Breast epithelium (tissue), 4 donors: ENCODE measurements at places on chromosomes 3 and 15. TPM values are rescaled to one million over a fixed set of nuclear protein-coding genes. Genes with fewer than 3 reads are reported as not detected.

The AGBL1 gene
- total RNA-seq = not detected

The SHC4 gene
- 1.3 TPM for total RNA-seq

DNA sequence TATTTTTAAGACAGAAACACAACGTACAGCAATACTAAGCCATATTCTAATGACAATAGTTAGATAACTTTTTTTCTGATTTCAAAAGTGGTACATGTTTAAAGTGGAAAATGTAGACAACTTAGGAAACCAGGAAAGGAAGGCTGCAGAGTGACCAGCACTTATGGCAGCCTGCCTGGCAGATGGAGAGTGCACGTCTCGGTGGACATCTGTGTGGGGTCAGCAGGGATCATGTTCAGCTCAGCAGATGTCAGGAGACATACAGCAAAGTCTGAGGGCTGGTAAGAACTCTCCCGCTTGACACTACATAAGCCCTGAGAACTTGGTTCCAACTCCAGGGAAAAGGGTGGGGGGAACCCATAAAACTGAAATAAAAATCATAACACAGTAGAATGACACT, 128.6 kb upstream of the ADPGK start:
- no peak for DNase-seq

DNA sequence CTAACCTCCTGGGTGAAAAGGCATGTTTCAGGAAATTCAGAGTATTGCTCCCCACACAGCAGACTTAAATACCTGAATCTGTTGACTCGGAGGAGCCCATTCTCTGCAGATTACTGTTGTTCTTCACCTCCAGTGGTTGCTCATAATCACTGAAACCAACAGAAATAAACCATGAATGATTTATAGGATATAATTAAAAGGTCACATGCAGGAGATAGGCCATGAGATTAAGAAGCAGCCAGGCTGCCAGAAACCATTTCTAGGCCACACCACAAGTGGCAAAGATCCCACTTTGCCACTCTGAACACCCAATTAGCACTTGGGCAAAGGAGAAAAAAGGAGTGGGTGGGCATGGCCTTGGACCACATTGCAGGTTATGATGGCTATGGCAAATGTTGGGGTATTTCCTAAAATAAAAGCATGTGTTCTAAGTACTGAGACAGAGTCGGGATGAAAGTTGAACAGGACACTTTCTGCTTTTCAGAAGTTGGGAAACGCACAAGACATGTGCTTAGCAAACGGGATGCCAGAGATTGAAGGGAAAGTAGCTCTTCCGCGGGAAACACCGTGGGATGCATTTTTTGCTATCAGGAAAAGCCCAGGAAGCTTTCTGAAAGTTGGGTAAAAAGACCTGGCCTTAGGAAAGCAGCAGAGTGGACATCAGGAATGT, 1.5 kb downstream of the CDC25A start:
- DNase-seq = no peak

DNA sequence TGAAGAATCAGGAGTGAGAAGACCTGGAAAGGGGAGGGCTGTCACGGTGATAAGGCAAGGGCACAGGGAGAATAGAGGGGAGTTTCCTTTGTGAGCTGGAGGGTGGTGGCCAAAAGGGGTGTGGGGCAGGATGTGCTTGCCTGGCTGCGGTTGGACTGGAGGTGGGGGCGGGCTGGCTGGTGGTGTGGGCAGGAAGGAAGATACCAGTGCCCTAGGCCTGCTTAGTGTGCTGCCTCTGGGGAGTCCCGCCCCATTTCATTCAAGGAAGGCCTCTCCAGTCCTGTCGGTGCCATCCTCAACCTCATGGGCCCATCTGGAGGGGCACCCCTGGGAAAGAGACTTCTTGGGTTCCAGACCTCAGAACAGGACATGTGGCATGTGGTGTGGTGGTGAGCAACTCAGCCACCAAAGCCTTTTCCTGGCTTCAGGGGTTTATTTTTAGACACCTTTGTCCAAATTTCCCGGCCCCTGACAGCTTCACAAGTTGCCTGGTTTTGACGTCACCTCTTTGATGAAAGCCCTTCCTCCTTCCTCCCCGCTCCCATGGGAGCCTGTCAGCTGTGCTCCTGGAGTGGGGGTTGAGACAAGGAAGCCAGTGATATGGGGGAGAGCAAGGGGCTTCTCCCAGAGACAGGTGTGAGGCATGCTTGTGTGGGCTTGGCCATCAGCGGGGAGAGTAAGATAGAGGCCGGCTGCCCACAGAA, 15.6 kb downstream of the TEX264 start:
- no peak for DNase-seq

DNA sequence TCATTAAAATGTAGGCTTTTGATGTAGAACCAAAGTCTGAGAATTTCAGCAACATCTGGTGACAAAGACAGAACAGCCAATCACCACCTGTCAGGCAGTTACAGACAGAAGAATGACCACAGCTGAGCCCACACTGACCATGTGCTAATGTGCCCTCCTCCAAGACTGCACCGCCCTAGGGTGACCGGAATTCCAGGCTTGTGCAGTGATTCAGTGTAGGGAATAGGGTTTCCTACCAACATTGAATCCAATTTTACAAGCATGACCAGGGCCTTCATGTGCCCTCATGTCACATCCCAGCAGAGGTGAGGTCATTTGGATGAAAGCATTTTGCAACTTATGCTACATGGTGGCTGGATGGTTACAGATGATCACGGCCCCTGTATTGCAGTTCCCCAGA, 412.5 kb downstream of the SOX2 start:
- no peak for DNase-seq

GRCh38 chr15:59741274-59741906, 52.3 kb upstream of the BNIP2 start:
- DNase-seq = no peak

DNA sequence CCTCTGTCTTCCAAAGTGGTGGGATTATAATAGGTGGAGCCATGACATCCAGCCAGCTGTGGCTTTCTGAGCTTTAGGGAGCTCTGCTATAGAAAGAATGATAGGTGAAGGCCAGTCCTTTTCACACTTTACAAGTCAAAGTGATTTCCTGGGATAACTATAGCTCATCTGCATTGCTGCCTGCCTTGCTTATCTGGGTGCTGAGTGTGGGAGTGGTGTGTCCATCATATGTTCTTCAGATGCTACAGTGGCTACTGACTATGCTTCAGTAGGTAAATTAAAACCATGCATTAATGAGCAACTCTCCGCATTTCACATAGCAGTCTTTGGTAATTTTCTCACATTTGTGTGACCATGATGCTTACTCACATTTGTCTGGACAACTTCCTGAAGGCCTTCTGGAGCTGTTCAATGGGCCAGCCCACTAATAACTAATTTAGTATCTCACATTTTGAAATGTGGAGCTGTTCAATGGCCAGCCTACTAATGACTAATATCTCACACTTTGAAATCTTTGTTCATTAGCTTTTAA, 23.4 kb downstream of the RHOA start:
- no peak for DNase-seq

DNA sequence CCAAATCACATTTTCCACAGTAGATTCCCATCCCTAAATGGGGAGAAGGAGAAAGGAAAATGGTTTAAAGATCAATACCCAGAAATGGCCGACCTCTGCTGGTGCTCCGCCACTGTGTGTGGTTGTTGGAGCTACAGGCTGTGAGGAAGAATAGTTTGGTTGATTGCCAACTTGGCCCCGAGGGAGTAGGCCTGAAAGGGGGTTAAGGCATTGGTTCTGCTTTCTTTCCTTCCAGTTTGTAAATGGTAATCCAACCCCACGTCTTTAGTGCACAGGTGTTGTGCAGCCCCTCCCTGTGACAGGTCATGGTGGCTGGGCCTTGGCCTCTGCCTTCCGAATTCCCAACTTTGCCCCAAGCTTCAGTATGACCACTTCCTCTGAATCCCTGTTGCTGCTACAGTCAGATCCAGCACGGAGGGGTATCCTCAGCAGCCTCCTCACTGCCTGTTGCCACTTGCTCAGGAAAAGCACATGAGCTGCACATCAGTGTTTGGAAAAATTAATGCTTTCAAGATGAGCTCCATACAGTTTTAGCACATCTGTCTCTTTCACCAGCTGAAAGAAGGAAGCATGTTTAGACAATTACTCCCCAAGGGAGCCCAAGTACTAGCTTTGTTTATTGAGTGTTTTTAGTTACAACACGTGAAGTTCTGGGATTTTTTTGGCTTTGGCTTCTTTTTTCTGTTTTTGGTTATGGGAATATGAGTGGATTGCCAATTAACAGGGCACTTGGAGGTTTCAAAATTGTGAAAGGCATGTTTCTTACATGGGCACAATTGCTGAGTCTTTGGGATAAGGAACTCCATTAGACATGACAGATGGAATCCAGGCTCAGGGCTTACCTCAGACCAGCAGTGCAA, 92.3 kb upstream of the ROPN1 start:
- no peak for DNase-seq

GRCh38 chr3:141181196-141181595, 50.4 kb upstream of the PXYLP1 start:
- DNase-seq = no peak

DNA sequence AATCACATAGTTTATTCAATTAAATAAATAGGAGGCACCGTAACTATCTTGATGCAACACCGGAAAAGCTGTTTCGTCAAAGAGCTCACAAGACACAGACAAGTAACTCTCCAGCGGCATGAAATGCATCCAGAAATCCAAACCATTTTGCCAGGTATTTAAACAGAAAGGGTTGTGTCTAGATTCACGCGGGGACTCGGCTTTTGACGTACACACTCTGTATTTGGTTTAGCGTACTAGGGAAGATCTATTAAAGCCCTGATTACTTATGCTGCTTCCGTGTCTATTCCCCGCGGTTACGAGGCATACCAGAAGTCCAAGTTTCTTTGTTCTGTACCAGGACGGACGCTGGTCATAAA, 718 bp downstream of the BNIP2 start:
- DNase-seq = no peak

GRCh38 chr3:172577987-172578570, 54.8 kb upstream of the TNFSF10 start:
- no peak for DNase-seq

DNA sequence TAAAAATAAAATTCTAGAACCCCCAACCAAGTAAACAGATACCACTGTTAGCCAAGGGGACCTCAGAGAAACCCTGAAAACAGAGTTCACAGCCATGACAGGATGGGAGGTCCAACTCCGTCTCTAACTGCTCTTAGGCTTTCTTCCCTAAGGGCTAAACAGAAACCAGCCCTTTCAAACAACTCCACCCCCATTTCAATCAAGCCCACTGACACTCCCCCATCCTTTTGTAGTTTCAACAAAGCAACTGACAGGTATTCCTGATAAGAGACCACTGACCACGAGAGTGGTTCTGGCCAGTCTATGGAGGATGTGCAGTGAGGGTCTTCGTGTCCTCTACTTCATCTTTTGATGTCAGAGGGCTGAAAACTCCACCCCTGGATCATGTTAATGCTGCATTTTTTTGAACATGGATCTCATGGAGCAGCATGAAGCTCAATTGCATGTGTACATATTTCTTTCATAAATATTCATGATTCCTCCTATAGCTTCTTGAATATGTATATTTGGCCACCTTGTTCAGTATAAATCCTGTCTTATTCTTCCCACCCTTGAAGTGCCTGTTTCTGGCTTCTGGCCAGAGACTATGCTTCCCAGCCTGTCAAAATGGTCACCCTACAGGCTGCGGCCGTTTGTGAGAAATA, 222.6 kb downstream of the OSBPL10 start:
- no peak for DNase-seq

DNA sequence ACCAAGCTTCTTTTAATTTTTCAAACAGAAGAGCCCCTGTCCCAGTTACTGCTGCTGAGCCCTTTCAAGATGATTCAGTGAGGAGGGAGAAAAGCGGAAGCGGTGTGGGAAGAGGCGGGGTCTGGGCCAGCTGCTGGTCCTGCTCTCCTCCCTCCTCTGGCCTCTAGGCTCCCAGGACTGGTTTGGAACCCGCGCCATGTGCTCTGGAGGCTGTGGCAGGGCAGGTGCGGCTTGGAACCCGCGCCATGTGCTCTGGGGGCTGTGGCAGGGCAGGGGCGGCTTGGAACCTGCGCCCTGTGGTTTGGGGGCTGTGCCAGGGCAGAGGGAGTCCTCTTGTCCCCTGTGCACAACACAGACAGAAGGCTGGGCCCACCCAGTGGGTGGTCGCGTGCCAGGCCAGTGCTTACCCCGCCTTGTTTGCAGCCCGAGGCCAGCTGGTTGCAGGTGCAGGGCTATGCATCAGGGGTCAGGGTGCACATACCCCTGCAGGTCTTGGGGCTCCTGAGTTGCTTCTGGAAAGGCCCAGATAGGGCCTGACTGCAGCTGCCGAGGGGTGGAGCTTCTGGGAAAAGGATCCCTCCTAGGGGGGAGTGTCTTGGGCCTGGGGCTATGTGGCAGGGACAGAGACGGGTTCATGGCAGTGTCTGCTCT, 12.2 kb downstream of the ALG1L2 start:
- DNase-seq = no peak

GRCh38 chr3:61813636-61814035, 252.3 kb downstream of the PTPRG start:
- no peak for DNase-seq

DNA sequence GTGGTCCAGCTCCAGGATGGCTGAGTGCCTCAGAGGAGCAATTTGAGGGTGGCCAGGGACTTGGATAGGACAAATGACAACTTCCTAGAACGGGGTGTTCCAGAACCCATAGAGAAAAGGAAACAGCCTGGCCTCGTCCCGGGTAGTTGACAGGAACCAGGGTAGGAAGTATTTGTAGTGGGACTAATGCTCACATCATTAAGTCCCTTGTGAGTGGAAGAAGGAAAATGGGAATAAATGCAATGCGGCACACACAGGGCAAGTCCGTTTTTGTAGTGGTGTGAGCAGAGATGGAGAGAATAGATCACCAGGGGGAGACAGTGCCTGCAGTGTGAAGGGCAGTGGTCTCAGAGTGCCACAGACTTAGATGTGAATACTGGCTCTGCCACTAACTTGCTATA, 19.6 kb downstream of the TIMP4 start:
- DNase-seq = no peak
